ENCODE measurements at places on chromosomes 2 and 18.

- peak; percentile 31 for DNase-seq
These were observed 5.1 kb downstream of the FECH start for GRCh38 chr18:57581301-57581934.

- DNase-seq, result no peak
These were observed 35.3 kb upstream of the GCC2 start for GRCh38 chr2:108413711-108414095.

DNA sequence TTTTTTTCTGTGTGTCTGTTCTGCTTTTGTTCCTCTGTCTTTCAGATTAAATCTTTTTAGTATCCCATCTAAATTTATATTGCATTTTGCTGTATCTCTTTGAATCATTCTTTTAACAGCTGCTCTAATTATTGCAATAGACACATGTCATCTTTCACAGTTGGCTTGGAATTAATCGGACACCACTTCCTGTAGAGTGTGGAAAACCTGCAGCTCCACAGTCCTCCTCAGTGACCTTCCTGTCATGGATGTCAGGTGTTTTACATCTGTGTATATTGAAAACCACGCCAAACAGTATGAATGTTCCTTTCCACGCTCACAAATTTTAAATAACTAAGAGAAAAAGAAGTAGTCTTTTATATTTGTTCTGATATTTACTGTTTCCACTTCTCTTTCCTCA, 135.3 kb downstream of the PXDN start:
- no peak for DNase-seq

GRCh38 chr2:23520256-23520655, 135.3 kb downstream of the KLHL29 start:
- DNase-seq, result no peak

GRCh38 chr2:200905618-200906296, 16.6 kb downstream of the NIF3L1 start:
- DNase-seq, result peak; percentile 71

DNA sequence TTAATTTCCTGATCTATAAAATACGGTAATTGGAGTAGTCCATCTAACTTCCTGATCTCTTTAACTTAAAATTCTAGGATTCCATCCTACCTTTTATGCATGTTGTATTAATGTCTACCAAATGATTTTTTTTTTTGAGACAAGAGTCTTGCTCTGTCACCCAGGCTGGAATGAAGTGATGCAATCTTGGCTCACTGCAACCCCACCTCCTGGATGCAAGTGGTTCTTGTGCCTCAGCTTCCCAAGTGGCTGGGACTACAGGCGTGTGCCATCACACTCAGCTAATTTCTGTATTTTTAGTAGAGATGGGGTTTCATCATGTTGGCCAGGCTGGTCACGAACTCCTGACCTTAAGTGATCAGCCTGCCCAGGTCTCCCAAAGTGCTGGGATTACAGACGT, 47.8 kb downstream of the CFAP36 start:
- no peak for DNase-seq

- no peak for DNase-seq
These were observed 99.3 kb upstream of the SOX11 start for GRCh38 chr2:5592916-5593315.

Data from activated CD4-positive, alpha-beta memory T cell treated with anti-CD3 and anti-CD28 coated beads, Interleukin-2, amount 10 ng/mL, durations not matched to agents 7 days and 5 days (primary cell).